NCI-H1105 (cell line): ENCODE measurements at places on chromosomes 3 and 15.

GRCh38 chr15:39110336-39110735, 470.5 kb upstream of the THBS1 start:
- DNase-seq = no peak

DNA sequence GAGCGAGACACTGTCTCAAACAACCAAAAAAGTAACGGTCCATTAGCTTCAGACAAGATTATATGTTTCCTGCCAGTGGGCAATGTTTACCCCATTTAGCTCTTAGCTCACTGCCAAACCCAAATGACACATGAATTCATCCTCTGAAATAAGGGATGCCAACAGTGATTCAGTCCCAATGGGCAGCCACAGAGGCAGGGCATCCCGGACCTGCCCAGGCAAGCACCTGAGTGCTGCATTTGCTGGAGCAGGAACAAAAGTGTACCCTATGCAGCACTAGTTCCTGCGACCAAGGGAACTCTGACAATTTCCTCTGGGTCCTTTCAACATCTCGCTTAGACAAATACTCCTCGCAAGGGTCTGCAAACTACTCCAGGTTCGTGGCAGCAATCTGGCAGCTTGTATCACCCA, 8.0 kb downstream of the IP6K2 start:
- no peak for DNase-seq

DNA sequence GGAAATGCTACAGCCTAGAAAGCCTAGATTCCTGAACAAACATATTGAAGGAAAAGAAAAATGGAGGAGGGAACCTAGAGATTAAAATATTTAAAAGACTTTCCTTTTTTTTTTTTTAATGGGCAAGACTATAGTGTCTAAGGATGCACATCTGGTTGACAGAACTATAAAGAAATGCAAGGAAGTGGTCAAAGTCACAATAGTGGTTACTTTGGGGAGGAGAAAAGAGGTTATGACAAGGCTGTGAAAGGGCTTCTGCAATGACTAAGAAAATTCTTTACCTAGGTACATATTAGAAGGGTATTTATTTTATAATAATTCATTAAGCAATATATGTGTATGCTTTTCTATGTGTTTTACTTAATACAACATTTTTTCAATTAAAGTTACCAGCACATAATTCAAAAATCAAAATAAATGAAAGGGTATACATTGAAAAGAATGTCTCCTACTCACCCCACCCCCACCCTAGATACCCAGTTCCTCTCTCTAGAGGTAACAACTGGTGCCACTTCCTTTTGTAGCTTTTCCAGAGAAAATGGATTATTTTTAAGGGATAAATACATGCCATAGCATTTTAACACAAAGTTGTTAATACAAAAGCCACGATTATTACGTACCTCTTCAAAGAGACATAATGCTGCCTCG, 70.1 kb downstream of the HERC1 start:
- DNase-seq = no peak

- DNase-seq = no peak
Measured at GRCh38 chr3:99659032-99659431, 20.6 kb downstream of the COL8A1 start.

GRCh38 chr3:70516076-70516475, 203.6 kb upstream of the MDFIC2 start:
- no peak for DNase-seq

- DNase-seq = no peak
Measured at GRCh38 chr15:25933456-25934158, 70.5 kb upstream of the ATP10A start.

- no peak for DNase-seq
Measured at GRCh38 chr3:119570229-119570628, 9.1 kb upstream of the ADPRH start.

- no peak for DNase-seq
Measured at GRCh38 chr3:42814914-42815507, 5.8 kb downstream of the ACKR2 start.

DNA sequence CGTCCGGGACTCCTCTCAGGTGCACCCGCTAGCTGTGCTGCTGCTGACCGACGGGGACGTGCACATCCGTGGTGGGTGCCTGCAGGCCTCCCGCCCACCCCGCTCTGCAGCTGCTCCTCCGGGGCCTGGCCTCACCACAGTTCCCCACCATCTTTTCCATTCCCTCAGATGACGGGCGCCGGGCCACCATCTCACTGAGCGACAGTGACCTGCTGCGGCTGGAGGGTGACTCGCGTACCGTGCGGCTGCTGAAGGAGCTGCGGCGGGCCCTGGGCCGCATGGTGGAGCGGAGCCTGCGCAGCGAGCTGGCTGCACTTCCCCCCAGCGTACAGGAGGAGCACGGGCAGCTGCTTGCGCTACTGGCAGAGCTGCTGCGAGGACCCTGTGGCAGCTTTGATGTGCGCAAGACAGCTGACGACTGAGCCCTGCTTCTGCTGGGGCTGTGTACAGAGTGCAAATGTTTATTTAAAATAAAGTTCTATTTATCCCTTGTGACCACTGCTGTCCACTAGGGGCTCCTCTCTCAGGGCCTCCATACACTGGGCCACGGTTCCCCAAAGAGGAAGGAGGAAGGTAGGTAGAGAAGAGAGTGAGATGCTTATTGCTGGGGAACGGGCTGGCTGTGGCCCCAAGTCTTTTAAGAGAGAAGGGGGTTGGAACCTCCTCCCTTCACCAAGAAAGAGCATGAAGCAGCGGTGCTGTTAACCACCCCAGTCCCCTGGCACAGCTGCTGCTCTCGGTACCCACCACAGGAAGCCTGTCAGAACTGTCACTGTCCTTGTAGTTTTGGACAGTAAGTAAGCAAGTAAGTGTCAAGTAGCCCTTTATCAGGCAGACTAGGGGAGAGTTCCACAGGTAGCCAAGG, 47.0 kb downstream of the DHX30 start:
- DNase-seq = no peak

- no peak for DNase-seq
Measured at GRCh38 chr15:57352535-57353316, 23.6 kb upstream of the CGNL1 start.

GRCh38 chr15:91422797-91423196, 322.7 kb downstream of the SV2B start:
- no peak for DNase-seq

DNA sequence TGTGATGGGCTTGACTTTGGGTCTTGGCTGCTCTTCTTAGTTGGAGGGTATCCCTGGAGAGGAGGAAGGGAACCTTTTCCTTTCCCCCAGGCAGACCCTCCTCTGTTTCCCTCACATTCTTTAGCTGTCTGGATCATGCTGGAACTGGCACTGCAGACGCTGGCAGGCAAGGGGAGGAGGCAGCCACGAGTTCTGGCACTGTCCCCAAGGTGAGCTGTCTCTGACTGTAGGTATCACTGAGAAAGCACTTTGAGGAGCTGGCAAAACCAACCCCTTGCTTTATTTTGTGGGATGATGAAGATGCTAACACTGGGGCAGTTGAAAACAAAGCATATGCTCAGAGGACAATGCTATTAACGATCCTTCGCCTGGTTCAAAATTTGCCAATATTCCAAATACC, 175.0 kb downstream of the SOX2 start:
- DNase-seq = no peak

- peak; percentile 17 for DNase-seq
Measured at GRCh38 chr3:180909369-180910127, 2.9 kb upstream of the FXR1 start.
